ENCODE measurements at places on chromosomes 1 and 21.

- no peak for DNase-seq
Measured at GRCh38 chr21:43825936-43826622, 36.7 kb downstream of the RRP1 start.

GRCh38 chr1:200306944-200307754 is 102.7 kb downstream of the ZNF281 start:
- DNase-seq = peak; percentile 54

GRCh38 chr1:241253471-241253870 is 103.5 kb downstream of the RGS7 start:
- DNase-seq = no peak

DNA sequence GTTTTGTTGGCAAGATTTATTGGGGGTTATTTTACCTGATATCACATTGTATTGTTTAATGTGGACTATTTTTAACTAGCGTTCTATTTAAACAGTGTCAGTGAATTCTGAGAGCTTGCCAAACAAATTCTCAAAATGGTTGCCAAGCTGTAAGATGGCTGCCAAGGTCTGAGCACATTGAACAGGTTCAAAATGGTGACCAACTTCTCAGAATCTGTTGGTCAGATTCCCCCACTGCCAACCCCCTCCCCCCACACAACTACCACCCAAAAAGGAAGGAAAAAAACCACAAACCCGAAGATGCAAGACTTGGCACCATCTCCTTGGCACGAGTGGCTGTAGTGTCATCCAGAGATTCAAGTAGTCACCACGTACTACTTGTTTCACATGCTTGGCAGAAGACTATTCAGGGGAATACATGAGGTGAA is 159.1 kb downstream of the NFIA start:
- DNase-seq = peak; percentile 73

- DNase-seq = no peak
Measured at GRCh38 chr21:36246080-36246631, 73.8 kb upstream of the MORC3 start.

DNA sequence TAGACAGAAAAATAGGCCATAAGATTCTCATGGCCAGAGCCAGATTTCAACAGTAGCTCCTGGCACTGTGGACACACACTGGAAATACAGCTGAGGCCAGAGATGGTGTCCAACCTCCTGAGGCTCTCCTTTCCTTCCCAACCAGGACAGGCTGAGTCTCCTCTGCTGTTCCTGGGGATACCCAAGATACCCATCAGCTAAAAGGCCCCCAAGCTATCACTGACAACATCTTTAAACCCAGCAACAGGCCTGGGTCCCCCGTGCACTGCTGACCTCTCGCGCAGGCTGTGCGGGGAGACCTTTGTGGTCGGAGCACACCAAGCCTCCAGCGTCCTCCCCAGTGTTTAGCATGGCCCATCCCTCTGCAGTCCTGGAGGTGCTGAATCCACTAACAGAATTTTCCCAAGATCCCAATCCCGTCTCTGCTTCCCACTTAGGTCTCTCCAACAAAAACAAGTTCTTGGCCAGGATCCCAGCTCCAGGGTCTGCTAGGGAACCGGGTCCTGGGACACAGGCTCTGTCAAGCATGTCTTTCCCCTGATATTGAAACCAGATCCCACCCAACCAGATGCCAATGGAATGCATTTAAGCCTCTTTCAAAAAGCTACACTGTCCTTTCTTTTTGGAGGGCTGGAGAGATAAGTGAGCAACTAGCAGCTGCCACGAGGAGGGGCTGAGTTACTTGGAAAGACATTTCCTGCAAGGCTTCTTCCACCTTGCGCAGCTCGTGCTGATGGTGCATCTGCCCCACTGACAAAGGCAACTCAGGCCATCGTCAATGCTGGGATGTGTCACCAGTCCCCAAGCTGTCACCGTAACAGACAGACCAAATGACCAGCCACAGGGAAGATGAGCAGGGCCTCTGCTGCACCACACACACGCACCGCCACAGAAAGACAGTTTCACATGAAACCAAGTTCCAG is 73.2 kb downstream of the BCAR3 start:
- DNase-seq = no peak

Data from NCI-H1092 treated with DMSO at 0.1 percent for 48 hours (cell line).